Left ventricle myocardium inferior (tissue), 1 donor: ENCODE measurements at places on chromosomes 7 and 10.

GRCh38 chr7:17010637-17011300 is 129.0 kb upstream of the AGR3 start:
- no peak for DNase-seq

DNA sequence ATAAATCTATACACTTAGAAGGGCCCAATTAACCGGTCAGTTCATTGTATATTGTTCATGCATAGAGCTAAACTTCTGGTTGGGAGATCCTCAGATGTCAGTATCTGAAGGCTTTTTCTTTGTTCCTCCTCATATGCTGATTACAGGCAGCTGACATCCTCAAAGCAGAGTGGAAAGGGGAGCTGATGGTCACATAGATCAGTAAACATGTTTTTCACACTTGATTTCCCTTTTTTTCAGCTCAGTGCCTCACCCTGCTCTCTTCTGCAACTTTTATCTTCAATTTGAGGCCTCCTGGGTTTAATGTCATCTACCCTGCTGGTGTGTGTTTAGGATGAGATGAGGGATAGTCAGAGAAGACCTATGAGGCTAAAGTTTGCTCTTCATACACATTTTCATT is 297.9 kb upstream of the FZD1 start:
- no peak for DNase-seq

DNA sequence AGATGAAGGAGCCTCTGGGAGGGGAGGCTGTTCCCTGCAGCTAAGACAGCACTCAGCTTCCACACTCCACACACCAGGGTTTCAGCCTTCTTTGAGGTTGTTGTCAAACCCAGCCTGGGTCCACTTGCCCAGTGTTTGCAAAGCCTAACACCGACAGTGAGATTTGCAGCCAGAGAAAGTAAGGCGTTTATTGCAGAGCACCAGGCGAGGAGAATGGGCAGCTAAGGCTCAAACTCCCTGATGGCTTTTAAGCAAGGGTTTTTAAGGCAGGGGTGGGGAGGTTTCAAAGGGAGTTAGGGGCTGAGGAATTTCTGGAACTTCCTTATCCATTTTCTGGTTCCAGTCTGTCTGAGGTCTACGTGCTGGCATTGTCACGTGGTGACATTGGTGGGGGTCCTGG is 4.7 kb upstream of the ZNF775 start:
- no peak for DNase-seq

GRCh38 chr10:34505338-34505737 is 309.8 kb downstream of the PARD3 start:
- no peak for DNase-seq

GRCh38 chr10:66748217-66748616 is 177.6 kb upstream of the LRRTM3 start:
- DNase-seq, result no peak

DNA sequence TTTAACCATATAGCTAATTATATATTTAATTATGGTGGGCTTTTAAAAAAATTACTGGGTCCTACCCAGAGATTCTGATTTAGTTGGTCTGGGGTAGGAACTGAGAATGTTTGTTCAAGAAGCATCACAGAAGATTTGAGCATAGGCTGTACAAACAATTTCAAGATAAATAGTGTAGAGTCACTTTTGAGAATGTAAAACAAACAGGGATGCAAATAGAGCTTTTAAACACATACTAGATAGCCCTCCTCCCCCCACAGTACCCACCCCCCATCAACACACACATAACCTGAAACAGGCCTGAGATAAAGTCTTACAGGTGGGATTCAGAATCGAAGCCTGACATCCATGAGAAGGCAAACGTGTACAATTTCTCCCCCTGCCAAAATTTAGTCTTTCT is 15.6 kb upstream of the REEP3 start:
- no peak for DNase-seq

- DNase-seq, result no peak
Measured at GRCh38 chr10:63666836-63667383, 145.7 kb downstream of the REEP3 start.

DNA sequence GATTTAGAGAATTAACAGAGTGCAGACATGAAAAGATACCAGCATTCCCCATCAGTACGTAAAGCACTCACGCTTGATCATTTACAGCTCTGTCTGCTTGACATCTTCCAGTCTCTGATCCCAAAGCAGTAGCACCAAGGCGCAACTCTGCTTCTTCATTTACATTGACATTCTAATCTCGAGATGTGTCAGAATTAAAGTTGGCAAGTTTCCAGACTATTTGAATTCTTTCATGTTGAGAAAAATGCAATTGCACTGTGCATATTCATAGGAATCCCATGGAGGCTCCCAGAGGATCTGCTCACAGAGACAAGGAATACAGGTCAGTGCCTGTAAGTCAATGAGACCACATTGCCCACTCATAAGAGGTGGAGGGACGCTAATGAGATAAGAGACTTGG is 183.9 kb downstream of the LRRN3 start:
- DNase-seq, result no peak

DNA sequence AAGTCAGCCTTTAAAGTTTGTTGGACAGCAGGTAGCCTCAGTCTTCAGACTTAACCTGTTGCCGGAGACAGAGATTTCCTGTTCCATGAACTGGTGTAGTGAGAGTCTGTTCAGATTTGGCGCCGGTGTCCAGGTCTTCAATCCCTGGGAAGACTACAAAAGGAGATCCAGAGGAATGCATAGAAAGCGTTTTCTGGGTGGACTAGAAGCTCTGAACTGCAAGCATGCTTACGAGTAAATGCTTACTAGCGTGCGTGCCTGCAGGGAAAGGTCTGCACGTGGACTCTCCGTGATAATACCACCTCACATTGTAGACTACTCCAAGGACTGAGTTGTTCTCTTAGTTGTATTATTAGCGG is 878 bp downstream of the GLRX3 start:
- no peak for DNase-seq

DNA sequence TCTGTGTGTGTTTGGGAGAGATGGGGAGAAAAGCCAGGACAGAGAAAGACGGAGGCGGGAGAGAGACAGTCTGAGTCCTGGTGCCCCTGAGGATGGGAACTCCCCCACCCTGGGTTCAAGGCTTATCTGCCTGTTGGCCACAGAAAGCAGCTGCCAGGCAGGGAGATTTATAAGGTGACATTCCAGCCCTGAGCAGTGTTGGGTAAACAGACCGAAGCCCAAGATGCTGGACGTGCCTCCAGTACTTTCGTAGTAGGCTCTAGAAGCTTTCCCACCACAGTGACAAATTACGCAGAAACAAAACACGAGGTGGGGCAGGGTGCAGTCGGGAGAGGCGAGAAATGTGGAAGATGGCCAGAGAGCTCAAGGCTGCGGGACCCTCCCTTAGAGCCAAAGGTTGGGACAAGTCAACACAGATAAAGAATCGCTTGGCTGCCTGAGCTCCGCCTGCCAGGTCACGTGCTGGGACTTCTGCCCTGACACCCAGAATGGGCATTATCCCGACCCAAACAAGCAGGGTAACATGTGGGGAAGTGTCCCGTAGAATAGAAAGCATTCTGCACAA is 41.1 kb downstream of the CCDC3 start:
- no peak for DNase-seq

- no peak for DNase-seq
Measured at GRCh38 chr7:93140582-93141191, 7.5 kb downstream of the SAMD9L start.

DNA sequence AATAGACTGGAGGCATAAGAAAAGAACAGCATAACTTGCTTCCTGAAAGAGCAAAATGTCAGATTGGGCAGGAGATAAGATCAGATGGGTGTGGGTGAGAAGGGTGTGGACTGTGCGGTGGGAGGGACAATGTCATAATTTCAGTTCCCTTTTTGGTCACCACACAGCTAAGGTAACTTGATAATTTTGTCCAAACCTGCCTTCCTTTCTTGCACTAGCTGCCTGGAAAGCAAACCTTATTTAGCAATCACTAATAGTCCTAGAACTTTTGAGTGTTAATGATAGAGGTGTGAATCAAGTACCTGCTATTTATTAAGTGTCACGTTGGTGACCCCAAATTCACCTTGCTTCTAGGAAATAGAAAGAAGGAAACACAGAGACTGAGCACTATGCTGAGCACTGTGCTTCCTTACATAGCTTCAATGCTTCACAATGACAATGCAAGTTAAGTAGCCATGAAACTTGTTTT is 72.4 kb upstream of the SP4 start:
- DNase-seq, result no peak

DNA sequence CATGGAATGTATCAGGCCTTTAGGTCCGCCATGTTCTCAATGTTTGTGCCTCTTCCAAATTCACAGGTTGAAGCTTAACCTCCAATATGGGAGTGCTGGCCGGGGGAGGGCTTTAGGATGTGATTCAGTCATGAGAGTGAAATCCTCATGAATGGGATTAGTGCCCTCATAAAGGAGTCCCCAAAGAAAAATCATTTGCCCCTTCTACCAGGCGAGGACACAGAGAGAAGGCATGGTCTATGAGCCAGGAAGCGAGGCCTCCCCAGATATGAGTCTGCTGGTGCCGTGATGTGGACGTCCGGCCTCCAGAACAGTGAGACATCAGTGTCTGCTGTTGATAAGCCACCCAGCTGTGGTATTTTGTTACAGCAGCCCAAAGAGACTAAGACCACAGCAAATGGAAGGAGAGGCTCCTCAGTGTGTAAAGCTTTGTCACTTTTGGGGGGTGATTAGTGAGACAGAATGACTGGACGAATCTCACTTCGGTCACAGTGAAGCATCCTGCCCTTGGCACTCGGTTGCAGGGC is 231.3 kb upstream of the KLF6 start:
- no peak for DNase-seq

GRCh38 chr7:131254211-131254610 is 73.5 kb upstream of the MKLN1 start:
- no peak for DNase-seq

DNA sequence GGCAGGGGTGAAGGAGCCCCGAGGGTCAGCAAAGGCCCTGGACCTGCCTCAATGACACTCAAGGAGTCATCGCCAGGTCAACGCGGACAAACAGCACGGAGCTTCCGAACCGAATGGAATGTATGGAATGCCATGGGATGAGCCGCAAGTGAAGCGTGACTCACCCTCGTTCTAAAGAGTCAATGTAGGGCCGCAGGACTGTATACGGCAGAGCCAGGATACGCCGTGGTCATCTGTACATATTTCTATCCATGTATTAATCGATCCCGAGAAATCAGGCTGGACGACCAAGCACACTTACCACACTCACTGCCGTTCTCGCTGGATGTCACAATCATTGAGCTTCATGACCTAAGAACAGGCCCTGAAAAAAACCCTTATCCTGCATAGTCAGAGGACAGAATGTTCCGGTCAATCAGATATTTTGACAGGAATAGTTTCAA is 4.3 kb downstream of the SNX8 start:
- DNase-seq, result no peak

DNA sequence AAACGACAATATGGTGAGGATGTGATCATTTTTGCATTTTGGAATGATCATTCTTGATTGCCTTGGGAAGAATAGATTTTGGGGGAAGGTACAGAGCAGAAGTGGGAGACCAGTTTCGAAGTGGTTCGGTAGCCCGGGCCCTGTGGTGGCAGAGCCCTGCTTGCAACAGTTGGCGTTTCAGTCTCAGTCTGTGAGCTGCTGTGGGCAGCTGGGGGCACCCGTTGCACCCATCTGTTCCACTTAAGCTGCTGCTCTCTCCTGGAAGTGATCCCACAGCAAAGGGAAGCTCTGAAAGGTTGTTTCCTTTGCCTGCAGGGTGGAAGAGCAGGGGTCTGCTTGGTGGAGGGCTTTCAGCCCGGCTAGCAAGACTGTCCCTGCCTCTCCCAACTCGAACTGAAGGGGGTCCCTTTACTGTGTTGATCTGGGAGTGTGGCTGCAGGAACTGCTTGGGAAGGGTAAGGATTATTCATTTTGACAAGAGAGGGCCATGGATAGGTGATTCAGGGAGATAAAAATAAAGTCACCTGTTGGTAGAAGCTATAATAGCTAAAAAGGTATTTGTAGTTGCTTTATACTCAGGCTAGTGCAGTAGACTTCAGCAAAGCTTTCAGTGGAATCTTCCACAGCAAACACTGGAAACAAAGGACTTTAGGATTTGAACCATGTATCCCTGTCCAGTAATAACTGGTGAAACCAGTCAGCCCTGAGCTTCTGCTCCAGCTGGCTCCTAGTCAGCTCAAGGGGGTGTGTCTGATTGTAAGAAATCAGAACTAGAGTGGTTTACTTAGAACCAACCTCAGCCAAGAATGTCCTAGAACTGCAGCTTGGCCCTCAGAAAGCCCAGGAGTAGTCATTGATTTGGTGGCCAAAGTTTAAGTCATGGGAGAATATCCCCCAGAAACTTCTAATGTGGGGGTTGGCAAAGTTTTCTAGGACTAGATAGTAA is 53.1 kb upstream of the PDCD4 start:
- DNase-seq, result no peak

- no peak for DNase-seq
Measured at GRCh38 chr10:125991392-125991791, 95.0 kb downstream of the FANK1 start.

DNA sequence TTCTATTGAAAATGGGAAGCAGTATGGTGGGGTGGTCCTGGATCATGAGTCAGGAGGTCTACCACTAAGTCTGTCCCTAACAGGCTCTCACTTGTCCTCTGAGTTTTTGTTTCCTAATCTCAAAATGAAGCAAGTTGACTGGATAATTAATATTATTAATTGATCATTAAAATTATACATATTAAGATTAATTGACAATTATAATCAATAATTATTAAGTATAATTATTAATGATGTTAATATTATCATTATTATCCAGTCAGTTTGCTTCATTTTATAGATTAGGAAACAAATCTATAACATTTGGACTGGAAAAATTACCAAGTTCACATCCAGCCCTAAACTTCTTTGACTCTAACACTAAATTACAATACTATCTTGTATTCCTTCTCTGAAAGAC is 174.2 kb upstream of the KMT2E start:
- DNase-seq, result no peak

GRCh38 chr7:128197589-128197988 is 43.5 kb upstream of the LEP start:
- DNase-seq, result no peak

GRCh38 chr10:8235253-8236027 is 181.0 kb downstream of the GATA3 start:
- DNase-seq, result no peak

GRCh38 chr10:119290301-119291048 is 83.1 kb downstream of the GRK5 start:
- no peak for DNase-seq

- DNase-seq, result no peak
Measured at GRCh38 chr7:158705234-158705850, 738 bp upstream of the NCAPG2 start.

DNA sequence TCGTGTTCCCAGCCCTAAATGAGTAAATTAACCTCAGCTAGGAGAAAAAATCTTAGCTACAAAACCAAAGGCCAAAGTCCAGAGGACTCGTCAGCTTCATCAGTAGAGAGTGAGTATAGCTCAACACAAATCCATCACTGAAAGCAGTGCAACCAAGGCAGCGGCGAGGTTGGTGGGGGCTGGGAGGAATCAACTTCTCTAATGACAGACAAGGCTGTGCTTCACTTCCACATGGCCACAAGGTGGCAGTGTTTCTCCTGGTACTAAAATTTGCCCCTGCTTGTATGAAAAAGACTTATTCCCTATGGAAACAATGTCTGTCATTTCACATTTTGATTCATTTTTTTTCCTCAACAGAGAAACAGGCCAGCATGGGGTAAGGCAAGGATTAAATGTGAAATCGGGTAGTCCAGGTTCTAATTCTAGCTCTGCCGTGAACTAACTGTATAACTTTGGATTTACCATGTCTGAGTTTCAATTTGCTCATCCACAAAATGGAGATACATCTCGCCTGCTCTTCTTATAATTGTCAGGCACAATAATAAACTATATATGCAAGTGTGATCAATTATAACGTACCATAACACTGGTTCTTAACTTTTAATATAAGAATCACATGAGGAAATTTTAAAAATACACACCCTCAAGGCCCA is 39.3 kb downstream of the FAS start:
- peak; percentile 63 for DNase-seq
